Astrocyte (in vitro differentiated cells and primary cell): ENCODE measurements at places on chromosomes 5 and 9. TPM values are rescaled to one million over a fixed set of nuclear protein-coding genes. Genes with fewer than 3 reads are reported as not detected.

The CARTPT gene
- total RNA-seq: not detected in 2 replicates

The TRUB2 gene
- 26.6 and 27.9 TPM in 2 replicates for total RNA-seq

The IGFBPL1 gene
- total RNA-seq: 5.6 and 11.0 TPM in 2 replicates

The SCGB3A2 gene
- 0.59 and 0.82 TPM in 2 replicates for total RNA-seq

The CDO1 gene
- 3.9 and 6.1 TPM in 2 replicates for total RNA-seq

The PSMB7 gene
- 174 and 183 TPM in 2 replicates for total RNA-seq

The HSPA4 gene
- total RNA-seq: 198 and 210 TPM in 2 replicates

The WDR70 gene
- total RNA-seq: 31.3 and 34.7 TPM in 2 replicates

The CTSV gene
- total RNA-seq: 9.7 and 36.3 TPM in 2 replicates

The MAML1 gene
- 24.7 and 26.0 TPM in 2 replicates for total RNA-seq

The GNA14 gene
- 1.0 and 1.1 TPM in 2 replicates for total RNA-seq

The MYO10 gene
- total RNA-seq: 65.7 and 80.2 TPM in 2 replicates

The PCDHGA5 gene
- 0.29 and 0.30 TPM in 2 replicates for total RNA-seq

The DBH gene
- not detected in 2 replicates for total RNA-seq

The LHX6 gene
- 0.34 and 0.53 TPM in 2 replicates for total RNA-seq

The LECT2 gene
- not detected in 2 replicates for total RNA-seq

The TAS2R1 gene
- total RNA-seq: not detected in 2 replicates

GRCh38 chr9:129483415-129484351 lies 137.2 kb downstream of the C9orf50 start:
- peak; percentile 87 for DNase-seq

DNA sequence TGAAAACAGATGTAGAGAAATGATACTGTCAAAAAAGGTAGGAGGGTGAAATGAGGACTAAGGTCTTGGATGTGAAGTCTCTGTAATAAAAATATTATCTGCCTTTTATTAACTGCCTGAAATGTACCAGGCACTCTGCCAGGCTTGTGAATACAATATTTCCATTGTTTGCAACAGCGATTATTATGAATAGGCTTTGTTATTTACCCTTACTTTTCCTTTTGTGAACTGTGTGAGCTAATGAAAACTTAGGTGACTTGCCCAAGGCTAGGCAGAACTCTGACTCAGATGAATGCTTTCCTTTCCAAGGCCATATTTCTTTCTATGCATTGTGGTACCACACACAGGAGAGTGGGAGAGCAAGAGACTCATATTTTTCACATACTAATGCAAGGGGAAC lies 204.1 kb downstream of the CDH12 start:
- DNase-seq: no peak

- no peak for DNase-seq
These were observed 61.1 kb downstream of the LMNB1 start for GRCh38 chr5:126837906-126838539.

- no peak for DNase-seq
These were observed 51.4 kb downstream of the NEURL1B start for GRCh38 chr5:172692451-172692850.

- no peak for DNase-seq
These were observed 34.9 kb downstream of the BICD2 start for GRCh38 chr9:92729735-92730155.

GRCh38 chr9:104858271-104858670 lies 69.7 kb downstream of the ABCA1 start:
- peak; percentile 85 for DNase-seq

- no peak for DNase-seq
These were observed 73.0 kb downstream of the EHMT1 start for GRCh38 chr9:137691646-137692351.

DNA sequence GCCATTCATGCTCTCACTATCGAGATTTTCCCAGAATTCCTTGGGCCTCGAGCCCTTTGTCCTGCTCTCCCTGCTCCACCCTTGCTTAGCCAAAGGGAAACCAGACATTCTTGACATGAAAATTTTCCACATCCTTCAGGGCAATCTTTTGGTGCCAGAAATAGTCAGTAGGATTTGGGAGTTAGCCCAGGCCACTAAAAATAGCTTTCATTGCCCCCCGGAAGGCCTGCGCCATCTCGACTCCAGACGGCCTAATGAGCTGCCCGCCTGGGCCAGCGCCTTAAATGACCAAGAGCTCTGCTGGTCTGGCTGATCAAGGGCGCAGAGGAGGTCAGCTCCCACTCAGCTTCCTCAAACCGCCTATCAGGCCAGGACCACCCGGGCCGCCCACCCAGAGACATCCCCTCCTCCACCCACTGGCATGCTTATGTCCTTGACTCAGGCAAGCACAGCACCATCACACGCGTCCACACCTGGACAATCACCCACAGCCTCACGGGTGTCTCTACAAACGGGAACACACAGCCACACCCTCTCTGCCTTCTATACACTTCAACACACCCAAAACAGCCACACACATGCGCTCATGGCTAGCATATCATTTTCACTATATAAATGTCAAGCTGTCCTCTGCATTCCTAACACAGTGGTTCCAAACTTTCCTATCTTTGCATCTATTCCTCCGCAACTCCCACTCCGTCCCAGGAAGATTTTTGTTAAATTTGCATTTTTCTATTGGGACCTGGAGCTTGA lies 20.9 kb downstream of the DUSP1 start:
- DNase-seq: peak; percentile 55

GRCh38 chr5:179275941-179276837 lies 69.1 kb downstream of the ADAMTS2 start:
- peak; percentile 95 for DNase-seq

DNA sequence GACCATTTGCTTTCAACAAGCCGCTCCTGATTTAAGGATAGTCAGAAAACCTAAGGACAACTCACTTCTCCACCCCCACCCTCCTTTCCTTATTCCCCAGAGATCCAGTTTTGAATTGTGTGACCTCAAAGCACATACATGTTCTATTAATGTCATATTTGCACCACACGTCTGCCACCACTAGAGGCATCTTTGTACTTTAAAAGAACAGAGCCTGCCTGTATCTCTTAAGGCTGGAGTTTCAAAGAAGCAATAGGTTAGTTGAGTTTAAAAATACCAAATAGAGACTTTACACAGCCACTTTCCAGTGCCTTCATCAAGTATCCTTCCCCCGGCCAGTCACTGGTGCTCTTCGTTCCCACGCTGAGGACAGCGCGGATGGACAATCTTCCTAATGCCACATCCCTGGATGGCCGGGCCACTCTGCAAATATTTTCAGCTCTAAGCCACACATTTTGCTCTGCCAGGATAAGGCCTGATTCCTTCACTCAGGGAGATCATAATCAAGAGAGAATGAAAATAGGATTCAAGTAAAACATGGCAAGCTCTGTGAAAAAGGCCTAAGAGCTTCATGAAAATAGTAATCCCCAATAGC lies 146.3 kb downstream of the SNCAIP start:
- no peak for DNase-seq

GRCh38 chr9:86902991-86903733 lies 44.1 kb downstream of the GAS1 start:
- DNase-seq: no peak

GRCh38 chr5:181138258-181138657 lies 7.3 kb upstream of the OR2V1 start:
- no peak for DNase-seq

DNA sequence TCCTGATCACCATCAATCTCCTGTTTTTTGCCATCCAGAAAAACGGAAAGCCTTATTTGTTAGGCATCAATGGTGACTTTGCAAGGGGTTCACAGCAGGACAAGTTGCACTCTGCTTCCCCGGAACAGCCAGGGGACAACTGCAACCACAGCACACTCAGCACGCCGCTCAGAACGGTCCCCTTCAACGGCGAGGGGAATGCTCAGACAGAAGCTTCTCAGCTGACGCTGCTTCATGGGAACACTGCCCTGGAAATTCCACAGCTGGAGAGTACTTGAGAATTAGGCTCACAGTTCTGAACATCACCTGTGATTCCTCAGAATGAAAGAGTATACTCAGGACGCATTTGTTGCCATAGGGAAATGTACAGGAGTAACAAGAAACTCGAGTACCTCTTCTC lies 40.1 kb upstream of the PLPP6 start:
- no peak for DNase-seq

GRCh38 chr5:89293810-89294209 lies 410.8 kb upstream of the MEF2C start:
- DNase-seq: no peak

DNA sequence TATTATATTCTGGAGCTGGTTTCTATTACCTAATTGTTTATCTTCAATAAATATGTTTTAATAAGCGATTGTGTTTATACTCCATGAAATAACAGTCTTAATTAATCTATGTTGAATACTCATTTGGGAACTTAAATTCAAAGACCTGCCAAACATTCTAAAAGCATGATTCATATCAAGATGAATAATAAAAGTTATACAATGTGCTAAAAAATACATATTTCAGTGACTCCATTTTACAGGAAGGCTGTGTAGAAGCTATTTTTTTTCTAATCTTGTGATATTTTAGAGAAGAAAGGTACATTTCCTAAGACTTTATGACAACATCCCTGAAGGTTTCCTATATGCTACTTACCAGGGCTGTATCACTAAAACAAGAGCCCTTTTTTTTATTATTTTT lies 417.9 kb downstream of the NFIB start:
- DNase-seq: no peak

- DNase-seq: no peak
These were observed 789 bp downstream of the SEMA6A start for GRCh38 chr5:116573702-116574366.

- no peak for DNase-seq
These were observed 41.4 kb downstream of the PSMB7 start for GRCh38 chr9:124373851-124374250.

DNA sequence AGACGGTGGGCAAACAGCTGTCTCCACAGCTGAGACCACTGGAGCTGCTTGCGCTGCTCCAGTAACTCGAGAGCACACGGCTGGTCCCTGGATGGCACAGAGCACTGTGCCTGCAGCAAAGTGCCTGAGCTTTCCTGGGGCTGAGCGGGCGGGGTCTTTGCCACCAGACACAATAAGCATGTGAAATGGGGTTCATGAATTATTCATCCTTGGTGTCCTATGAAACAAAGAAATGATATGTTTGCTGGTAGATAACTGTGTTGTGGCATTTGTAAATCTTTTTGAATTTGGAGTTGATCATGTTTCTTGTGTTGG lies 151.7 kb upstream of the MPDZ start:
- no peak for DNase-seq

DNA sequence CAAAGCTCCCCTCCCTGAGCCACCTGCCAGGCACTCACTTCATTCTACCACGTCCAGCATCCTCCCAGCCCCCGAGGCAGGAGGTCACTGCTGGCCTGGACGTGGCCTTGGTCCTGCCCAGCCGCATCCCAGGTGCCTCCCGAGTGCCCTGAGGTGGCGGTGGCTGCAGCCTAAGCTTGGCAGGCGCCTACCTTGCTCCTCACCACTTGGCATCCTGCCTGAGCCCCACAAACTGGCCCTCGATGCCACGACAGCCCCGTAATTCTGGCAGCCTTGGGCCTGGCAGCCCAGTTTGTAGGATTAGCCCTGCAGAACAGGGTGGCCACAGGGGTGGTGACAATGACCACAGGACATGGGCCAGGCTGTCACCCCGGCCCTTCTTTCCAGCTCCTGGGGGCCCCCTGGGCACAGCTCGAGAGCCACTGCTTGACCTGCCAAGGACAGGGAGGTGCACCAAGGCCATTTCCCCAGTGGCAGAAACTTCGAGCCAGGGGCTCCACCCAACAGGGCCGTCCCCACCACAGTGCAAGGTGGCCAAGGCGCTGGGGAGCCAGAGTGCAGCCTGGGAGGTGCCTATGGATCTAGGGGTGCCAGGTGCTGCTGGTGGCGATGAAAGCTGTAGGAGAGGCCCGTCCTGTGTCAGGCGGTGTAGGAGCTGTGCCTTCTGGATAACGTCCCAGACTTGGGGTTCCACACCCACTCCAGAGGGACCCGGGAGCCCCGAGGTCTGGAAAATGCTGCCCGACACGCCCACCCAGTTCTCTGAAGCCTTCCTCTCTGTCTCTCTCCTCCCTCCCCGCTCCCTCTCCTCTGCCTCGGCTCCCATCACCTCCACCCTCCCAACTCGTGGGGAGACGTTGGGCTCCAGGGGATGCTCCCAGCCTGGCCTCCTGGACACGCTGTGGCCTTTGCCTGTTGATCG lies 18.4 kb downstream of the NKD2 start:
- no peak for DNase-seq

DNA sequence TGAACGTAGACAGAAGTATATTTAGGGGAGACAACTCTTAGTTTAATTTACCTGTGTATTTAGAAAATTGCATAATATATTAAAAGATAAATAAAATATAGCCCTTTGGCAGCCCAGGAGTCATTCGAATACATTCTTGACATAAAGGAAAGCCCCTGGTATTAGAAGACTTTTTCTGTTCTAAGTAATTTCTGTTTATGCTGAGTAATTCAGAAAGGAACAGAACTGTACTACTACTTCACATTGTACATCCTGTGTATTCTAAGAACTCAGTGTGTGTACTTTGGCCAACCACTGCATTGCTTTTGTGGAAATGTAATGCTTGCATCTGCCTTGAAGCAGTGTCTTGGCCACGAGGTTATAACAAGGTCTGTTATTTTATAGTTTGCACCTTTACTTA lies 136.4 kb downstream of the KDM4C start:
- DNase-seq: no peak

- DNase-seq: no peak
These were observed 2.6 kb downstream of the HMMR start for GRCh38 chr5:163463063-163463435.

GRCh38 chr5:7848296-7848695 lies 2.6 kb downstream of the CFAP90 start:
- DNase-seq: no peak

DNA sequence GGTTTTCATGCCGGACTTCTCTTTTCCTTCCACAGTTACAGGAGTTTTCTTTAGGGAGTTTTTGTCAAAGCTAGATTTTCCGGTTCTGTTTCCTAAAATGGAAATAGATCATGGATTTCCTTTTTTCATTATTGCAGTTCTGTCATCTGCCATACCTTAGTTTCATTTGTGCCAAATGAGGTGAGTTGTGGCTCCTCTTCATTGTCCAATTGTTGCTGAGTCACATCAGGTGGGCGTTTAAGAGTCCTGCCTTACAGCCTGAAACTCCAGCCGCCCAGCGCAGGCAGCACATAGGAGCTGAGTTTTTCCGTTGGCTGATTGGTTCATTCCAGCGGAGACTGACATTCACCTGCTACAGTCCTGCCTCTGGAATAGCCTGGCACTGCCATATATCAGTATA lies 14.1 kb downstream of the SLC25A25 start:
- DNase-seq: no peak

GRCh38 chr9:21941337-21941995 lies 52.7 kb downstream of the CDKN2A start:
- no peak for DNase-seq
